Activated CD8-positive, alpha-beta T cell treated with anti-CD3 and anti-CD28 coated beads for 36 hours (primary cell): ENCODE measurements at places on chromosomes 5 and 9.

DNA sequence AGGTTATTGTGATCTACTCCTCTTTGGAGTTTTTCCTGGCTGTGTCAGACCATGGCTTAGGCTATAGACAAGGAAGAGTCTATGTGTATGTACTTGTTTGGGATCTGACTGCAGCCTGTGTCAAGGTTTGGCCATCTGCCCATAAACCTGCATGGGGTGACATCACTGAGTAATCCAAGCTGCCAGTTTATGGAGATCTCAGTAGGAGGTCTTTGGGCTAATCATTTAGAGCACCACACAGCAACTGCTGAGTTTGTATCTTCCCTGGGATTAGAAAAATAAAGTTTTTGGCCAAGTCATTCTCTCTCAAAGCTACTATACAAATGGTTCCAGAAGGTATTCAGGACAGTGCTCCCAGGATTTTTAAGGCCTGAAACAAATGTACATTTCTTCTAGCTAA lies 65.5 kb upstream of the HSPB3 start:
- H3K27ac ChIP-seq = no peak overlapping the region
- no peaks in the 10 kb centered on the region for H3K36me3 ChIP-seq
- no peaks in the 10 kb centered on the region for H3K27me3 ChIP-seq
- H3K4me1 ChIP-seq = peaks cover 15% of the 10 kb centered on the region
- no peak overlapping the region for H3K4me3 ChIP-seq

- H3K4me1 ChIP-seq = no peaks in the 10 kb centered on the region
- H3K27ac ChIP-seq = no peak overlapping the region
- DNase-seq = no peak
- H3K4me3 ChIP-seq = no peak overlapping the region
- peaks cover 2% of the 10 kb centered on the region for H3K27me3 ChIP-seq
- H3K36me3 ChIP-seq = no peaks in the 10 kb centered on the region
Observed at GRCh38 chr9:79152306-79152705, 419.5 kb upstream of the TLE4 start.

- no peak overlapping the region for H3K4me3 ChIP-seq
- no peak for DNase-seq
- H3K4me1 ChIP-seq = peaks cover 2% of the 10 kb centered on the region
Observed at GRCh38 chr5:151643388-151643787, 43.3 kb downstream of the SPARC start.

GRCh38 chr5:137182576-137182975 lies 316.6 kb downstream of the SPOCK1 start:
- H3K36me3 ChIP-seq = no peaks in the 10 kb centered on the region
- H3K27me3 ChIP-seq = peaks cover 5% of the 10 kb centered on the region
- no peak overlapping the region for H3K4me3 ChIP-seq
- DNase-seq = no peak
- H3K4me1 ChIP-seq = no peaks in the 10 kb centered on the region

GRCh38 chr9:136902259-136902821 lies 16.0 kb downstream of the TRAF2 start:
- peaks cover 43% of the 10 kb centered on the region for H3K4me1 ChIP-seq
- peaks cover 61% of the 10 kb centered on the region for H3K36me3 ChIP-seq
- peak; percentile 94 for DNase-seq
- H3K27me3 ChIP-seq = no peaks in the 10 kb centered on the region
- peak overlapping the region; percentile 96 for H3K27ac ChIP-seq

- no peak for DNase-seq
- no peak overlapping the region for H3K4me3 ChIP-seq
- H3K36me3 ChIP-seq = no peaks in the 10 kb centered on the region
- no peak overlapping the region for H3K27ac ChIP-seq
Observed at GRCh38 chr9:79432485-79432884, 139.3 kb upstream of the TLE4 start.

DNA sequence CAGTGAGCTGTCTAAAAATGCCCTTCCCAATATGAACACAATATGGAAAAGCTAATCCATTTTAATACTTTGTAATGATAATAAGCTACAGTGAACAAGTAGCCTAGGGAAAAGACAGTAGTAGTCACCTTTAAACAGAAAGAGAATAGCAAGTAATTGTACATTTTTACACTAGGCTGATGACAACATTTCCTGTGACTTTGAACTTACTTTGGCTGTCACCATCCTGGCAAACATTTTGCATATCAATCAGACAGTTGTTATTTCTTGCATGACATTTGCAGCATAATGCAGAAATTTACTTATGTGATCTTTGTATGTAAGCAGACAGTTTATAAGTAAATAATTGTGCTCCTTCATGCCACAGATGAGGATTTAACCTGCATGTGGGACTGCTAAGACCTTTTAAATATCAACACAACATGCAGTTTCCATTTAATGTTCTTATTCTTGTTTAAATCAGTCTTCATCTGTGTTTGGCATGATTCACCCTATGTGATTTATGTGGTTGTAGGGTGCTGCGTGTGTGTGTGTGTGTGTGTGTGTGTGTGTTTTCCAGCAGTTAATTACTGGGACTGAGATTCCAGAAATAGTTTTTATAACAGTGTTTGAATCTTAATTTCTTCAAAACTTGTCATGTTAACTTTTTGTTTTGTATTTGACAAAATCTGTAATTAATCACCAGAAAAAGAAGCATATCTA lies 997.1 kb upstream of the ARRDC3 start:
- H3K27ac ChIP-seq = no peak overlapping the region
- H3K4me1 ChIP-seq = no peaks in the 10 kb centered on the region
- H3K36me3 ChIP-seq = no peaks in the 10 kb centered on the region
- no peak for DNase-seq
- H3K27me3 ChIP-seq = no peaks in the 10 kb centered on the region

DNA sequence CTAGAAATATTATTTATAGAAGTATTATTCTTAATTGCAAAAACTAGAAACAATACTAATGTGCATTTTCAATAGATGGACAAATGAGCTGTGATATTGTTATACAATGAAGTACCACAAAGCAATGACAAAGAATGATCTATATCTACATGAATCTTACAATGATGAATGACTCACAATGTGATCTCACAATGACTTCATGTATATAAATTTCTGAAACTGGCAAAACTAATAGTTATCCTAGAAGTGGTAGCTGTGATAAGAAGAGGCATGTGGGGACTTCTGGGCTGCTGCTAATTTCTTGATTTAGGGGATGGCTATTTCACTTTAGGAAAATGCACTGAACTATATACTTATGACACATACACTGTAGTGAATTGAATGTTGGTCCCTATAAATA lies 396.0 kb upstream of the ZNF608 start:
- no peak for DNase-seq
- H3K27me3 ChIP-seq = no peaks in the 10 kb centered on the region
- no peaks in the 10 kb centered on the region for H3K36me3 ChIP-seq
- H3K4me1 ChIP-seq = no peaks in the 10 kb centered on the region

- peaks cover 1% of the 10 kb centered on the region for H3K27me3 ChIP-seq
- H3K27ac ChIP-seq = no peak overlapping the region
- H3K4me1 ChIP-seq = no peaks in the 10 kb centered on the region
- H3K36me3 ChIP-seq = no peaks in the 10 kb centered on the region
- no peak for DNase-seq
Observed at GRCh38 chr9:94721754-94722153, 4.7 kb upstream of the AOPEP start.

- H3K36me3 ChIP-seq = peaks cover 37% of the 10 kb centered on the region
- DNase-seq = peak; percentile 27
- H3K4me3 ChIP-seq = peak overlapping the region; percentile 8
- peaks cover 4% of the 10 kb centered on the region for H3K27me3 ChIP-seq
- H3K4me1 ChIP-seq = peaks cover 27% of the 10 kb centered on the region
Observed at GRCh38 chr5:37111426-37112382, 137.5 kb downstream of the CPLANE1 start.

DNA sequence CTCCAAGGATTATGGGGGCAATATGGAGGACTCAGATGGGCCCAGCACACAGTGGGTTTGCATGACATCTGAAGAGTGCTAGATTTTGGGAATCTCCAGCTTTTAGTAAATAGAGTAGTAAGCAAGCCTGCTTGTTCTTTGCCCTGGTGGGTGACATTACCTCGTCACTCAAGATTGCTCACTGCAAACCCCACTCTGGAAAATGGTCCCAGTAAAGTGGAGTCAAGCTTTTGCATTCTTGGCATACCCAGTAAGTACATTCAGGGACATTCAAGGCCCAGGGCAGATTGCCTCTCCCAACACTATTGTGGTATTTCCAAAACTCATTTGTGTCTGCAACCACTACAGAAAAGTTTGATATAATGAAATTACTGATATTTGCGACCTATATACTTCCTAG lies 118.5 kb downstream of the INVS start:
- no peak overlapping the region for H3K4me3 ChIP-seq
- H3K4me1 ChIP-seq = peaks cover 3% of the 10 kb centered on the region
- no peak for DNase-seq
- no peak overlapping the region for H3K27ac ChIP-seq
- H3K27me3 ChIP-seq = no peaks in the 10 kb centered on the region
- no peaks in the 10 kb centered on the region for H3K36me3 ChIP-seq

DNA sequence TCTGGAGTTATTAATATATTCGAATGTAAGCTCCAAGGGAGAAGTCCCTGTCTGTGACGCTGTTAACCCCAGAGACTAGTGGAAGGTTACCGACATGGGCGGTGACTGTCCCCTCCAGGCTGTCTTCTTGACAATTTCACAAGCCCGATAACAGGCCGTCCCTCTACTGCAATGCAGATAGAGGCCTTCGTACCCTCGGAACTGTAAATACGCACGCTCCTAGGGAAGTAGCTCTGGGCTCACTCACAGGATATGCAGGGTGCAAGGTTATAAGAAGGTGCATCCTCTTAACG lies 680 bp upstream of the RFK start:
- H3K27ac ChIP-seq = peak overlapping the region; percentile 94
- DNase-seq = peak; percentile 78
- H3K4me3 ChIP-seq = peak overlapping the region; percentile 85

GRCh38 chr9:83281306-83282255 lies 218.6 kb upstream of the RASEF start:
- H3K36me3 ChIP-seq = no peaks in the 10 kb centered on the region
- H3K4me3 ChIP-seq = no peak overlapping the region
- DNase-seq = no peak

GRCh38 chr5:113202746-113203716 lies 226.4 kb downstream of the DCP2 start:
- H3K4me1 ChIP-seq = no peaks in the 10 kb centered on the region
- H3K27ac ChIP-seq = no peak overlapping the region
- no peaks in the 10 kb centered on the region for H3K36me3 ChIP-seq
- no peaks in the 10 kb centered on the region for H3K27me3 ChIP-seq
- H3K4me3 ChIP-seq = no peak overlapping the region

- H3K27me3 ChIP-seq = peaks cover 3% of the 10 kb centered on the region
- no peaks in the 10 kb centered on the region for H3K4me1 ChIP-seq
- H3K4me3 ChIP-seq = no peak overlapping the region
- no peaks in the 10 kb centered on the region for H3K36me3 ChIP-seq
Observed at GRCh38 chr5:64666078-64666477, 24.2 kb upstream of the SHISAL2B start.
